ENCODE measurements at places on chromosomes 6 and 20. TPM values are rescaled to one million over a fixed set of nuclear protein-coding genes. Genes with fewer than 3 reads are reported as not detected.

COL11A2 gene
- total RNA-seq: 0.96 TPM

DNA sequence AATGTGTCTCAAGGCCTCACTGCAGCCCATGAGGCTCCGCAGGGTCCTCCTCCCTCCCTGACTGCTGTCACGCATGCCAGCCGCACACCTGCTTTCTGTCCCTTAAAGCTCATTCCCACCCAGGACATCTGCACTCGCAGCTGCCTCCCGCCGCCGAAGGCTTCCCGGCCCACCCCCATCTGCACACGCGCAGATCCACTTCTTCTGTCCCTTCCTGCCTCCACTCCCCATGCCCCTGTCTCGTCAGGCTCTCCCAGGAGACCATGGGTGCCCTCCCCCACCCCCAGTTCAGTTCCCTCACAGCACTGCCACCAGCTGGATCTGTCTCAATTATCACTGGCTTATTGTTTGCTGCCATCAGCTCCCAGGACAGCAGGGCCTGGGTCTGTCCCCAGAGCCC, 63.0 kb downstream of the RIPOR3 start:
- no peak for DNase-seq

GRCh38 chr6:75204217-75204958, 1.5 kb downstream of the COL12A1 start:
- peak; percentile 90 for DNase-seq

GRCh38 chr20:58583586-58583985, 67.5 kb upstream of the STX16 start:
- DNase-seq: no peak

KIAA1755 gene
- 0.57 TPM for total RNA-seq

STMND1 gene
- total RNA-seq: not detected

All from myocyte (in vitro differentiated cells).